ENCODE measurements at places on chromosomes 6 and 20.

DNA sequence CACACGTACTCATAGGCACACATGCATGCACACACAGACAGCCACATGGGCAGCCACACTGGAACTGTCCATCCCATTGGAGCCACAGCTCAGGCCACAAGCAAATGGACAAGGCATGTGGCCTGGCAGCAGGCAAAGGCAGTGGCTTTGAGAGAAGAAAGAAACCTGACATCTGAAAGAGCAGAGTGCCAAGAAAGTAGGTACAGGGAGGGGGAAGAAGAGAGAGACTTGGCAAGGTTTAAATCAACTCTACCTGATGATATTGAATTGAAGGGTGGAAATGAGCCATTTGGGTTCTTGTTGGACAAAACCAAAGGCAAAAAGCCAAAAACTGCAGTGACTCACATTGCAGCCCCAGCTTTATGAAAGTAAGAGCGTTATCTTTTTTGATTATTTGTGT, 142.7 kb downstream of the PCSK2 start:
- no peak for DNase-seq

- DNase-seq = no peak
Observed at GRCh38 chr6:92479831-92480230, 939.5 kb downstream of the EPHA7 start.

- DNase-seq = no peak
Observed at GRCh38 chr6:21791581-21791980, 198.0 kb downstream of the SOX4 start.

- no peak for DNase-seq
Observed at GRCh38 chr6:108661430-108661829, 100.7 kb downstream of the FOXO3 start.

GRCh38 chr6:114276783-114277182, 66.0 kb downstream of the HS3ST5 start:
- no peak for DNase-seq

DNA sequence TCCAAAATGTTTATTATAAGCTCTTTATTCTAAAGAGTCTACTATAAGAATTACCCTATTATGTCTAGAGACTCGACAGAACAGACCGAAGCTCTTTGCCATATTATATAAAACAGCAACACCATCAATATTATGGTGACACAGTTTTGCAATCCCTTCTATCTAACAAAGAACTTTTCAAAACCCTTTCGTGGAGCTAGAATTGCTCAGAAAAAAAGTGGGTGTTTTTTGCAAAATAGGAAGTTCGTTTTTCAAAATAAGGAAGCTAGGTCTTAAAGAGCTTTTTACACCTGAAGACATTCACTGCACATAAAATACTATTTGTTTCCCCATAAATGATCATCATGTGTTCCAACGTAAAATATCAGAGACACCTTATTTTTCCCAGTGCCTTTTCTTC, 240.0 kb downstream of the FOXC1 start:
- no peak for DNase-seq

DNA sequence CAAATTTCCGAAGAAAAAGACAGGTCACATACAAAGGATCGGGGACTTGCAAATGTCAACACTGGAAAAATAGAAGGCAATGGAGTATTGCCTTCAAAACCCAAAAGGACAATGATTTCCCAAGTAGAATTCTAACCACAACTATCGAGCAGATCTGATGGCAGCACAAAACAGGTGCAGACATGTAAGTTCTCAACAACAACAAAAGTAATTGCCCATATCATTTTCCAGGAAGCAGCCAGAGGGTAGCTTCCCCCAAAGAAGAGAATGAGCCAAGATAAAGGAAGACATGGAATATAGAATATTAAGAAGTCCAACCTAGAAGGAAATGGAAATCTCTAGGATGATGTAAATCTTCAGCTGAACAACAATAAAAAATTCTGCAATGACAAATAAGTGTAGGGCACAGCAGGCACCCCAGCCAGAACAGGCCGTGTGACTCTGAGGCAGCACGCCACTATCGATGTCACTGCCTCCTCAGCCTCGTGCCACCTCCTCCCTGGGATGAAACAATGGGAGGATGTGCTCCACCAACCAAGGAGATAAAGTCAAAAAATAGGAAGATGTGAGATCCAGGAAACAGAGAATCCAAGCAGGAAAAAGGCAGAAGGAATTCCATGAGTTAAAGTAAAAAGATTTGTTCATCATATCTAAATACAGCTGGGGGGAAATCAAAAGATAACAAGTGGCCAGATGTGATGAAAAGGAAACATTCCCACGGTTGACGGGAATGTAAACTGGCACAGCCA, 34.1 kb downstream of the SERPINB1 start:
- DNase-seq = no peak

DNA sequence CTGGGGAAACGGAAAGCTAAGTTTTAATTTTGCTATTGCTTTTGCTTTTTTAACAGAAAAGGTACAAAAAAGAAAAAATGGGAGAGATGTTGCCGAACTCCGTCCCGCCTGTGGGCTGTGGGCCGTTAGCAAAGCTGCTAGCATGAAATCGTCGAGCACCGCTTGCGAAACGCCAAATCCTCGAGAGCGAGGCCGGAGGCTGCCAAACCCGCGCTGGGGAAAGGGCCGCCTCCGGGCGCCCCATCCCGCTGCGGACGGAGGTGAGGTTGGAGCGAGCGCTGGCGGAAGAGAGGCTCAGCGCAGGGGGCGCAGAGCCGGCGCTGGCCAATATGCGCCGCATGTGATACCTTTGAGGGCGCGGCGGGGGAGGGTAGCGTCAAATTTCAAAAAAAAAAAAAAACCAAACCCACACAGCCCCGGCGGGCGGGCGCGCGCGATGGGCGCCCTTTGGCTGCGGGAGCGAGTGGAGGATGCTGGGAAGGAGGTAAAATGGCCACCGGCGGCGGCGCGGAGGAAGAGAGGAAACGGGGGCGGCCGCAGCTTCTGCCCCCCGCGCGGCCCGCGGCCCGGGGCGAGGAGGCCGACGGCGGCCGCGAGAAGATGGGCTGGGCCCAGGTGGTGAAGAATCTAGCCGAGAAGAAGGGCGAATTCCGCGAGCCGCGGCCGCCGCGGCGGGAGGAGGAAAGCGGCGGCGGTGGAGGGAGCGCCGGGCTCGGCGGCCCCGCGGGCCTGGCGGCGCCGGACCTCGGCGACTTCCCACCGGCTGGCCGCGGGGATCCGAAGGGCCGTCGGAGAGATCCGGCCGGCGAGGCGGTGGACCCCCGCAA, at the start of gene ZCCHC3:
Gene ZCCHC3 (plus strand): TSS at position 473 of the 827 bp plus-strand sequence. CDS start 17 bp downstream, at position 490.
- DNase-seq = peak; percentile 69

DNA sequence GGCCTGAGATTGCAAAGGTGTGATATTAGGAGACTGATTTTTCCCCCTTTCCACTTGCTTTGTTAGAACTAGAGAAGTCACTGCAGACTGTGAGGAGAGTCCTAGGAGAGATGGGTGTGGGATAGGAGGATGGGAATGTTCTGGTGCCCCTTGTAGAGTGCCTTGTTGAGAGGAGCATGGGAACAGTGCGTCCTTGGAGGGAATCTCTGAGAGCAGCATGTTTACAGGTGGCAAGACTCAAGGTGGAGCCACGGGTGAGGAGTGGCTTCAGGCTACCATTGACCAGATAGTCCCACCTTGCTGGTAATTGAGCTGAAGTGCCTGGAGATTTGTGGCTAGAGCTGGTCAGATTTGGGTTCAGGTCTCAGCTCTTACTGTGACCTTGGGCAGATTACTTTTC, 6.0 kb downstream of the PLCG1 start:
- no peak for DNase-seq

GRCh38 chr6:163531122-163531521, 116.6 kb downstream of the QKI start:
- DNase-seq = no peak

DNA sequence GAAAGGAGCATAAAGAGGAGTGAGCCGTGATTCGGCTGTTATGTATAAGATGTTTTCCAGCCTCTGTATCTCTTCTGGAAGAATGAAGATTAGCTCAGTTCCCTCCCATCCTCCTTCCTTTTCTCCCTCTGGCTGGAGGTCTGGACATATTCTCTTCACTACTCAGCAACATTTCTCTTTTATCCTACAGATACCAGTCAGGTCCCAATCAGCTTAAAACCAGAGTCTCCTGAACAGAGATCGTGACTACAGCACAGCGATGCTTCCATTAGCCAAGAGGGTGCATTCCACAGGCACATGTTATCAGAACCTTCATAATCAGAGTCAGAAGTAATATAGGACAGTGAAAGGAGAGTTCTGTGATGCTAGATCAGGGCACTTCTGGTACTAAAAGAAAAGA, 133.9 kb upstream of the SOX4 start:
- no peak for DNase-seq

GRCh38 chr6:116924245-116924644, 47.2 kb downstream of the RFX6 start:
- DNase-seq = no peak

- DNase-seq = no peak
Observed at GRCh38 chr6:34360556-34360955, 31.9 kb downstream of the NUDT3 start.

DNA sequence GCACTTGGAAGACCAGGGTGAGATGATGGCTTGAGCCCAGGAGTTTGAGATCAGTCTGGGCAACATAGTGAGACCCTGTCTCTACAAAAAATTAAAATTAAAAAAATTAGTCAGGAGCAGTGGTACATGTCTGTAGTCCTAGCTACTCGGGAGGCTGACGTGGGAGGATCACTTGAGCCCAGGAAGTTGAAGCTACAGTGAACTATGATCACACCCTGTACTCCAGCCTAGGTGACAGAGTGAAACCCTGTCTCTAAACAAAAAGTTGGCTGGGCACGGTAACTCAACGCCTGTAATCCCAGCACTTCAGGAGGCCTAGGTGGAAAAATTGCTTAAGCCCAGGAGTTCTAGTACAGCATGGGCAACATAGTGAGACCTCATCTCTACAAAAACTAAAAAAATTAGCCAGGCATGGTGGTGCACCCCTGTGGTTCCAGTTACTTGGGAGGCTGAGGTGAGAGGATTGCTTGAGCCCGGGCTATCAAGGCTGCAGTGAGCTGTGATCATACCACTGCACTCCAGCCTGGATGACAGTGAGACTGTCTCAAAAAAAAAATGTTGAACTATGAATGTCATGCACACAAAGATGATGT, 60.8 kb upstream of the MYL9 start:
- no peak for DNase-seq

DNA sequence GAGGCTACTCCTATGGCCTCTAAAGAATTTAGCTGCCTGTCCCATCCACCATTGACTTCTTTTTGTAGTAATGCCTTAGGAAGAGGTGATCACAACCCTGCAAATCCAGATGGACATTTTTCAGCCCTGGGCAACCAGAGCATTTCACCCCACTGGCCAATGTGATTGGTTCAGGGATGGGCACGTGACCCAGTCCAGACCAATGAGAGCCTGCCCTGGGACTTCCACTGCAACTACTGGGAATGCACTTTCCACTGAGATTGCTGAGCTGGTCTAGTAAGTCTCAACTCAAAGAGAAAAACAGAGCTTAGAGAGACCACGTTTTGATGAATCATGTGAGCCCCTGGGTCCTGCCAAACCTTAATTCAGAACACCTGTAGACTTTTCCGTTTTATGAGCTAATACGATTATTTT, 8.9 kb upstream of the UBE2V1 start:
- no peak for DNase-seq

DNA sequence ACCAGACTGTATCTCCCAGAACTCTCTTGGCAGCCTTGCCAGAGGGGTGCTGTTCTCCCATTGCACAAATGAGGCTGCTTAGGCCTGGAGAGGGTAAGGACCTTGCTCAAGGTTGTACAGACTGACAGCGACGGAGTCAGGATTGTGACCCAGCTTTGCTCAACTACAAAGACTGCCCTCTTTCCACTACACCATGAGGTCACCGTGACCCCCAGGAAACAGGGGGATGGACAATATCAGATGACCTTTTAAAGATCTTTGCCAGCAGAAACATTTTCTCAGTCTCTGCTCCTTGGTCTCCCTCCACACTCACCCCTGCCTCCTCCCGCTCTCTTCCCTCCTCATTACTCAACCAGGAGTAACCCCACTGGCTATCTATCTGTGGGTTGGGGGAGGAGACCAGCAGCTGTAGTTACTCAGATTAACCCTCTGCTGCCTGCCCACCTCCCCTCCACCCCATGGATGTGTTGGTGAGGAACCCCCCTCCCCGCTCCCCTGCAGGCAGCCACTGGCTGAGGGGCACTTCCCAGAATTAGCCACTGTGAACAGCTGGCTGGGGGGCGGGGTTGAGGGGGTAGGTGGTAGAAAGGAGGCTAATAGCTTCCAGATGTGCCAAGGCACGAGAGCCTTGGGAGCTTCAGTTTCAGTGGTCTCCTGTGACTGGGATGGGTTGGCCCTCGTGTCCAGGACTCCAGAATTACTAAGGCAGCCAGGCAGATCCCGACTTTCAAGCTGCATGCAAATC, 26.9 kb upstream of the MRPS18A start:
- no peak for DNase-seq

- DNase-seq = no peak
Observed at GRCh38 chr6:11042750-11043377, 1.2 kb downstream of the ELOVL2 start.

DNA sequence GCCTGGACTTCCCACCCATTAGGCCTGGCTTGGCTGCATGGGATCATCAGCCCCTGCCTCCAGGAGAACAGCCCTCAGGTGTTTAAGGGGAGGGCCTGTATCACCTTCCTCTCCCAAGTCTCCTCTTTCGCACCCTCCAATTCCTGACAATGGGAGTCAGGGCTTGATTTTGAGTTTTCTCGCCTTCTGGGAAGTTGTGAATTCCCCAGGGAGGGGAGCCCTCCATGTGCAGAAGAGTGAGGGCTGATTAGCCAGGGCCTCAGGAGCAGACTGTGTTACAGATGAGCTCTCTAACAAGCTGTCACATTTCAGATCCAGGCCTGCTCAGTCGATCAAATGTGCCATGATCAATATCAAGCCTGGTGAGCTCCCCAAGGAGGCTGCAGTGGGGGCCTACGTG, 42.4 kb downstream of the CNBD2 start:
- no peak for DNase-seq

- peak; percentile 53 for DNase-seq
Observed at GRCh38 chr6:34235307-34236130, 1.2 kb upstream of the HMGA1 start.

GRCh38 chr6:108587258-108588059, 26.7 kb downstream of the FOXO3 start:
- no peak for DNase-seq

GRCh38 chr6:26243132-26243531, 121.9 kb upstream of the BTN3A2 start:
- no peak for DNase-seq

GRCh38 chr6:56448046-56448445, 194.6 kb downstream of the DST start:
- DNase-seq = no peak

- no peak for DNase-seq
Observed at GRCh38 chr6:118080547-118080946, 173.5 kb downstream of the SLC35F1 start.

GRCh38 chr6:149450679-149451375, 34.0 kb downstream of the ZC3H12D start:
- no peak for DNase-seq

- no peak for DNase-seq
Observed at GRCh38 chr6:105199711-105200110, 19.9 kb upstream of the POPDC3 start.

DNA sequence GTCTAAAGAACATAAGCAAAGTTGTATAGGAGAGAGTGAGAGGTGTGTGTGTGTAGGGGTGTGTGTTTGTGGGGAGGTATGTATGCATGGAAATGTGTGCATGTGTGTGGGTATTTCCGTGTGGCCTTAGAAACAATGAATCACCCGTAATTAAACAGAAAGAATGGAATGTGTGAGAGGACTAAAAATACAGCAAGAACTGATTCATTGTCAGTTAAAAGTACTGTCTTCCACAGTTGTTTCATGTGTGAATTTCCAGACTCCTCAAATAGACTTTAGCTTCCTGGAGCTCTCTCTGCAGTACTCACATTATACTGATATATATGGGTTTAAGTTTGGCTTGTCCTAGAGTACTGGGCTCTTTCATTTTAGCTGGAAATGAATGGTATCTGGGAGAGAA, 145.7 kb downstream of the RIMS1 start:
- DNase-seq = no peak

- no peak for DNase-seq
Observed at GRCh38 chr6:138372711-138373463, 4.8 kb upstream of the SMIM28 start.
